ENCODE measurements at places on chromosomes 12 and 14.
A peak's percentile ranks its signal among the peaks of the same experiment; 100 is the strongest.

GRCh38 chr12:70271025-70271424 is 27.8 kb downstream of the CNOT2 start:
- no peak for DNase-seq

- no peak for DNase-seq
Measured at GRCh38 chr12:24705741-24706358, 243.1 kb downstream of the BCAT1 start.

DNA sequence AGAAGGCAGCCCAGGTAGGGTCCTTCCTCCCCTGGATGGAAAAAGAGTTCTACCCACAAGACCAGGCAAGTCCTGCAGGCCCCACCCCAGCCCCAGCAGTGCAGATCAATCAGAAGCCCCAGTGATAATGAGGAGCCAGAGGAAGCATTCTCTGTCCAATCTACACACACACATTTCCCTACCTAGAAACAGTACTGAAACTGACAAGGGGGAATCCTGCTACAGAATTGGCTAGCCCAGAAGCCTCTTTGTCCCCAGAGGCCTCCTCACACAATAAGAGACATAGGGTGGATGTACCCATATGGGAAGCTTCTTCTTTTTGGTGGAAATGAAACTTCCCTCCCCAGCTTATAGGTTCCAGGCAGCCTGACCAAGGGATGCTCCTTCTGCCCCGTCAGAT is 9.9 kb downstream of the FSCB start:
- DNase-seq, result no peak

DNA sequence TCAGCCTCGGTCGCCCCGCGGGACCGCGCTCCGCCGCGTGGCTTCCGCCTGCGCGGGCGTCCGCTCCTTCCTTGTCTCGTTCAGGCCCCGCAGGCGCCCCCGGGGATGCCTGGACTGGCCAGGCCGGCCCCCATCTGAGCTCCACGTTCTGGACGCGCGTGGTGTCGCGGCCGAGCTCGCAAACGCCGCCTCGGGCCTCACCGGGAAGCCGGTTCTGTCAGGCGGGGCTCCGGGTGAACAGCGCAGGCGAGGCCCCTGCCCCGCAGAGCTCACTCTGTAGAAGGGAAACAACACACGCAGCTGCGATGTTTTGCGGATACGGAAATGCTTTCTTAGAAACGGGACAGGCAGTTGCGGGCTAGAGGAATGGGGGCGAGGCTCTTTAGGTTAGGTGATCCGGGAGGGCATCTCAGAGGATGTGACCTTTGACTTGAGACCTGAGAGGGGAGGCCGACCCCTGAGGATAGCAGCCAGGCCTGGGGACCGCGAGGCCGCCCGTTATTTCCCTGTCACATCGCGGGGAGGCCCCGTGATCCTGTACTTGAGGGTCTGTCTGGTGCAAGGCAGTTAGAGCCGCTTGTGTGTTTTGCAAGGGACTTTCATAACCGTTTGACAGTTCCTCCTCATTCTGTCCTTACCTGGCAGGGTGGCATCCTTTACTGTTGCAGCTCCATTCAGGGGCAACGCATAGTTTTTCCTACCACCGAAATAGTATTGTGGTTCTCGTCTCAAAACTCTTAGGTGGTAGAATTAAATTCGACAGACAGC is 584 bp downstream of the VRK1 start:
- peak; percentile 15 for DNase-seq

DNA sequence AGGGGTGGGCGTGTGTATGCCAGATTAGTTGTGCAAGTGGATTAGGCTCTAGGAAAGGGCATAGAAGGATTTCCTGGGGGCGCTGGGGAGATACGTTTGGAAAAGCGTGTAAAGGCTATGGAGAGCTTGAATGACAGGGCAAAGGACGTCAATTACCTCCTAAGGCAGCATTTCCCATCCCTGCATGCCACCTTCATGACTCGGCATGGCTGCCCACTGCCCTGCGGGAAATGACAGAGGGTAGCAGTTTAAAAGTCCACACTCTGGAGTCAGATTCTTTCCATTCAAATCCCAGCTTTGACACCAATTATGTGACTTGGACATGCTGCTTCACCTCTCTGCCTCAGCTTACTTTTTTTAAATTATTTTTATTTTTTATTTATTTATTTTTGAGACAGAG is 14.8 kb upstream of the TMEM229B start:
- DNase-seq, result no peak

DNA sequence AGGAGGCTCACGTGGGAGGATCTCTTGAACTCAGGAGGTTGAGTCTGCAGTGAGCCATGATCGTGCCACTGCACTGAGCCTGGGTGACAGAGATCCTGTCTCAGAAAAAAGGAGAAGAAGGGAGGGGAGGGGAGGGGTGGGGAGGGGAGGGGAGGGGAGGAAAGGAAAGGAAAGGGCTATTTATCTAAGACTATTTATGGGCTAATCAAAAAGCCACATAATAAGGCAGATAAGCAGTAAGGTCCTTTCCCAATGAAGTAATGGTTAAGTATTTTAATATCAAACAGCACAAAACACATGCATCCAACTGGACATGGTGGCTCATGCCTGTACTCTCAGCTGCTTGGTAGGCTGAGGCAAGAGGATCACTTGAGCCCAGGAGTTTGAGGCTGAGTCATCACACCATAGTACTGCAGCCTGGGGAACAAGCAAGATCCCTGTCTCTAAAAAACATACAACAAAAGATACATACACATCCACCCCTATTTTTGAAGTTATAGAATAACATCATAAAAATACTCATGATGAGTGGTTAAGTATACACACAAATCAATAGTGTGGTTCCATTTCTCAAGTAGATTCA is 9.7 kb downstream of the PAWR start:
- no peak for DNase-seq

DNA sequence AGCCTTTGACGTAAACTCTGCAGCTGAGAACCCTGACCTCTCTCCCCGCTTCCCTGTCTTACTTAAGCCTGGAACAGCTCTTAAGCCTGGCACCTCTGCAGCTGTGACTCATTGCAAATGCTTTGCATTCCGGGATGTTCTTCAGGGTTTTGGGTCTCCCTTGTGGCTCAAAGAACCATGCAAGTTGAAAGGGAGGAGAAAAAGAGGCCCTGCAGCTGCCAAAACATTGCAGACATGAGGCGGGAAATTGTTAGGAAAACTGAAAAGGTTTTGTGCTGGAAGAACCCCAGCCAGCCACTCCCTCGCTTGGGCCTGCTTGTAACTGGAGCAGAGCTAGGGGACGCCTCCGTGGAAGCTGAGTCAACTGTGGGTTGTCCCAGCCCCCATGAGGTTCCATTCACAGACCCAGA is 60.2 kb upstream of the FERMT2 start:
- peak; percentile 76 for DNase-seq

- peak; percentile 74 for DNase-seq
Measured at GRCh38 chr12:48349471-48349870, 1.2 kb downstream of the ZNF641 start.

GRCh38 chr12:43812926-43813325 is 6.8 kb upstream of the TWF1 start:
- no peak for DNase-seq

- DNase-seq, result no peak
Measured at GRCh38 chr12:47068539-47068938, 10.9 kb upstream of the PCED1B start.

DNA sequence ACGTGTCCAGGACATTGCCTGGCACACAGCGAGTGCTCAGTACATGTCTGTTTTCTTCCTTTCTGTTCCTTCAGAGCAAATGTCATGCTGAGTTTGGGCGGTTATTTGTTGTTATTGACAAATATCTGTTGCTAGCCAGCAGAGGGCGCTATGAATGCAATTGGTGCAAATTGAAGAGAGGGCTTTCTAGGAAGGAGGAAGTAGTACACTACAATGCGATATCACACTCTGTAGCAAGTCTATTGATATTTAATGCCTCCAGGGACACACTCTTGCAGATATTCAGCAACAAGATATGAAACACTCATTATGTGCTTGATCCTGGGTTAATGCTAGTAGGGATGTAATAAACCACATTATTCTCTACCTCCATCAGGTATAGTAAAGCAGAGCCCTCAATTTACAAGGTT is 267.3 kb upstream of the SRRM4 start:
- no peak for DNase-seq

- no peak for DNase-seq
Measured at GRCh38 chr12:3291939-3292338, 199.1 kb upstream of the PRMT8 start.

- no peak for DNase-seq
Measured at GRCh38 chr14:99267381-99267780, 4.6 kb downstream of the BCL11B start.

GRCh38 chr12:26628234-26628633 is 204.8 kb downstream of the ITPR2 start:
- no peak for DNase-seq

DNA sequence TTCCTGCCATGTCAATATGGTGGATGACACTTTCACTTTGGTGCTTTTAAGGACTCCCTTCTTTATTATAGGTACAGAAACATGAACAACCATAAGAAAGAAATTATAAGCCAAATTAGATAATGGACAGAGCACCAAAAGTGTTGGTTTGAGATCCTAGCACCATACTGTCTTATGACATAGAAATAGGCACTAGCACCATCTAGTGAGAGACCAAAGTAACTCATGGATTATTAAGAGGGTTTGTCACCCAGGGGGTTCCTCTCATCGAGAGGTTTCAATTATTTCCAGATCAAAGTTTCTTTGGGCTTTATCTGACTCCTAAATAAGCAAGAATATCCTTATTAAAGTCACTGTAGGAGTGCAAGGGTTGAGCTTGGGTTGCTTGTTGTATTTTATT is 153.0 kb upstream of the DIO2 start:
- no peak for DNase-seq

DNA sequence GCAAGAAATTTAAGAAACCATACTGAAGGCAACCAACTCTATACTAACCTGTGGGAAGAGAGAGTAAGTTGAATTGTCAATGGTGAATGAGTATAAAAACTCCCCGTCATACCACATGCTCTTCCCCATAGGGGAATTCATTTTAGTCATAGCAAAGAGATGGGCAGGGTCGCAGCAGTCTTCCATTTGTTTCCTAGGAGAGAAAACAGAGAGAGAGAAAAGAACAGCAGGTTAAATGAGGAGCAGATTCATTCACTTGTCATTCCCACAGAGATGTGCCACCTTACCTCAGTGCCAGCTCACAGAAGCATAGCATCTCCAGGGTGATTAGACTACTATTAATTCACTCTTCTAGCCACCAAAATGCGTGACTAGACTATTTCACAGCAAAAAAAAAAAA is 47.4 kb downstream of the ST8SIA1 start:
- DNase-seq, result no peak

DNA sequence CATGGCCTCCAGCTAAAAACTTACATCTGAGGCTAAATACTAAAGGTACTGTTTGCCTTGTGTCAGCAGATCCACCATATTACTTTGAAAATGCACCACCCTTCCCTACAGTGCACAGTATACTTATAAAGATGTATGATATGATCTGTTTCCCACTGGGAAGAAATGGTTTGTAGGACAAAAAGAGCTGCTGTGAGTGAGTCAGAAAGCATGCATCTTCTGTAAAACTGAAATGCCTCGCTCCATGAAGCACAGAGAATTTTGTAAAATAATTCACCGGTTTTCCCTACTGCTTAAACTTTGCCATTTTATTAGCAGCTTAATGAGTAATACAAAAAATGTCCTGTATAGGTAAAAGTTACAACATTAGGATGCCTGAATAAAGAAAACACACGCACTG is 68.8 kb downstream of the MDGA2 start:
- no peak for DNase-seq

DNA sequence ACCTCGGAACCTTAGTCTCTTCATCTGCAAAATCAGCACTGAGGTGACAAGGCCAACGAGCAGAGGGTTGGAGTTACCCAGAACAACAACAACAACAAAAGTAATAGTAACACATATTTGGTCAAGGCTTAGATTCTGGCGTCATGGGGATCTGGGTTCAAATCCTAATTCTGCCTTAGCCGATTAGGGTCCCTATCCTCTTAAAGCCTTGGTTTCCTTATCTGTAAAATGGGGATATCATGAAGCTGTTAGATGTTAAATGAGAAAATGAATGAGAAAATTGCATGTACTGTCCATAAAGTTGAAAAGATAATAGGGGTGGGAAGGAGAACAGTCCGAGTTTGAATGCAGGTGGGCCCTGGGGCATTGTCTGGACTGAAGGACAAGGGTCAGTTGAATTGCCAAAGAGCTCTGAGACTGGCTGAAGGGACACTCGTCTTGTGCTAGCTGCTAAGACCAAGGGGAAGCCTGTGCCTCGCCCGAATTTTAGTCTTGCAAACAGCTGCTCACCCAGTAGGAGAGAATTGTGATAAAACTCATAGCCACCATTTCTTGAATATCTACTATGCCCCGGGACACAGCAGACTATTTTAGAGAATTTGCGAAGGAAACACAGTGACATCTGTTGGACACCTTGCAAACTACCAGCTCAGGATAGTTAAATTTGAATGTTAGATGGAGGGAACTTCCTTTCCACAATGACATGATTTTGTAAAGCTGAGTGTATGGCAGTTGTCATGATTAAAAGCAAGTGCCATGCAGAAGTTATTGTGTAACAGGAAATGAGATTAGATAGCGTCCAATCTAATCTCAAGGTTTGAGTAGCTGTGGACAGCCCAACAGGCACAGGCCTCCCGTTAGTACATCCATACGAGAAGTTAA is 6.8 kb upstream of the HNF1A start:
- no peak for DNase-seq

- no peak for DNase-seq
Measured at GRCh38 chr12:63232896-63233295, 81.9 kb upstream of the AVPR1A start.

DNA sequence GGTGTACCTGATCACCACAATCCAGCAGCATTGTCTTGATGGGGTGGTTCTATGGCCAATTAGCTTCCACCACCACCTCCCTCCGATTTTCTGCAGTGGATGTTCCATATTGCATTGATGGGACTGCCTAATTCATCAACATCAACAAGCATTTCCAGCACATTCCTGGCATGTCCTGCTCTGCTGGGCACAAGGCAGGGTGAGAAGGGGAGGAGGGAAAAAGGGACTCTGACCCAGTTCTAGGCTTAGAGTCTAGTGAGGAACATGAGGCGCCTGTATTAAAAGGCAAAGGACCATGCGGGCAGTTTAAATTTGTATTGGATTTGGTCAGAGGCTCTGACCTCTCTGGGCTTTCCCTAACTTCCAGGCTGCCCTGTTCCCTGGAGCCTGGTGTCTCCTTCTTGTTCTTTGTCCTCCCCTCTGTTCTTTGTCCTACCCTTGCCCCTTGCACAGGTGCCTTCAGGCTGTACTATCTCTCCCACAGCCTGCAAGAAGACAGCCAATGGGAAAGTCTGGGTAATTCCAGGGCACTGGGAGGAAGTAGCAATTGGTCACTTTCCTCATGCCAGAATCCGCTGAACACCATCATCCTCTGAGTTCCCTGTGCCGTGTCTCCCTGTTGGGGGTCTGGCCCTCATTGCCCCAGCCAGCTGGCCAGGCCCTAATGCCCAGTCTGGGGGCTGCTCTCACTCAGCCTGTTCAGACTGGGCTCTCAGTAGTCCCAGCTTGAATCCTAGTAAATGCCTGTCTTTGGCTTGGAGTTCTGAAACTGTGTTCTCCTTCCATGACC is 43.3 kb downstream of the TSPAN11 start:
- DNase-seq, result no peak

DNA sequence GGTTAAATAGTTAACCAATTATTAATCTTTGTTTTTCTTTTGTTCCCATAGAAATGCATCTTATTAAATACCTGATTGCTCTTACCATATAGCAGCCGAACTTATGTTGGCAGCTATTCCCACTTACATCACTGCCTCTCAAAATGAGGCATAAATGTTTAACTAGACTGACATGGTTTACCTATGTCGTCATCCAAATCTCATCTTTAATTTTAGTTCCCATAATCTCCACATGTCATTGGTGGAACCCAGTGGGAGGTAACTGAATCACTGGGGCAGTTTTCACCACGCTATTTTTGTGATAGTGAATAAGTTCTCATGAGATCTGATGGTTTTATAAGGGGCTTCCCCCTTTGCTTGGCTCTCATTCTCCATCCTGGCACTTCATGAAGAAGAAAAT is 499.2 kb upstream of the ATP2B1 start:
- no peak for DNase-seq

All from left ventricle myocardium inferior (tissue), 1 donor.